GF-D8 (cell line): ENCODE measurements at places on chromosomes 11 and 22.

- no peak for DNase-seq
These were observed 2.8 kb downstream of the OSM start for GRCh38 chr22:30263883-30264282.

GRCh38 chr11:63845303-63845702 lies 6.4 kb downstream of the MARK2 start:
- no peak for DNase-seq

DNA sequence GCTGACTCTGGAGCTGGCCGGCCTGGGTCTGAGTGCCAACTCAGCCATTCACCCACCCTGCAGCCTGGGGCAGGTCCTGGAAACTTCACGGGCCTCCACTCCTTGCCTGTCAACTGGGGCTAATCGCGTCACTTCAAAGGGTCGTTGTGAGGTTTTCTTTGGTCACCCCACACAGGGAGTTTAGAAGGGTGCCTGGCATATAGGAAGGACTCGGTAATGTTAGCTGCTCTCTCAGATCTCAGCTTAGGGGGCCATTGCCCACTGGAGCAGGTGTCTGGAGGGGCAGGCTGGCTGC lies 7.3 kb downstream of the INCENP start:
- no peak for DNase-seq

- DNase-seq, result no peak
These were observed 48.3 kb downstream of the IRAG1 start for GRCh38 chr11:10645212-10645795.

DNA sequence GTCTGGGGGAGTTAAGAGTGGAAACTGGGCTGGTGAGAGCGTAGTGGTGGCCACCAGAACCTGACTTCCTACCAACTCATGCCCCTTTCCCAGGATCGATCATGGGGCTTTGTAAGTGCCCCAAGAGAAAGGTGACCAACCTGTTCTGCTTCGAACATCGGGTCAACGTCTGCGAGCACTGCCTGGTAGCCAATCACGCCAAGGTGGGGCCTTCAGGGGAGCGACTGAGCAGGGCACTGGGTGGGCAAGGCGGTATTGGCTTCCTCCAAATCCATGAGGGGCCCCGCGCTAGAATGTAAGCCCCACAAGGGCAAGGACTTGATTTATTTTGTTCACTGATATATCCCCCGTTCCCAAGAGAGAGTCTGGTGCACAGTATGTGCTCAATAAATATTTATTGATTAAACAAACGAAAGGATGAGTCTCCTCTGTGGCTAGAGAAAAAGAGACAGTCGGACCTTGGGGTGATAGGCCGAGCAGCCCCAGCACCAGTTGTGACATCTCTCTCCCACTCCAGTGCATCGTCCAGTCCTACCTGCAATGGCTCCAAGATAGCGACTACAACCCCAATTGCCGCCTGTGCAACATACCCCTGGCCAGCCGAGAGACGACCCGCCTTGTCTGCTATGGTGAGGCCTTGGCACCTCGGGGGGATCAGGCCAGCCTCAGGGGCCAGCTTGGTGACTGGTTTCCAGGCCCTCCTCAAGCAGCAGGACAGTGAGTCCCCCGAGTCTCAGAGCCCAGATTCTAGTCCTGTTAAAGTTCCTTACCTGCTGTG lies 765 bp downstream of the ZFPL1 start:
- no peak for DNase-seq

GRCh38 chr11:67674442-67674871 lies at the start of gene ALDH3B2:
TSS of gene ALDH3B2 (minus strand) at chr11:67674623. CDS start at chr11:67666935, 7,688 bp downstream.
- DNase-seq, result no peak

GRCh38 chr11:24828938-24829605 lies 332.2 kb downstream of the LUZP2 start:
- DNase-seq, result no peak

GRCh38 chr22:44026630-44027511 lies 2.8 kb downstream of the PARVB start:
- DNase-seq, result peak; percentile 88

- no peak for DNase-seq
These were observed 4.5 kb downstream of the FTH1 start for GRCh38 chr11:61963016-61963281.

DNA sequence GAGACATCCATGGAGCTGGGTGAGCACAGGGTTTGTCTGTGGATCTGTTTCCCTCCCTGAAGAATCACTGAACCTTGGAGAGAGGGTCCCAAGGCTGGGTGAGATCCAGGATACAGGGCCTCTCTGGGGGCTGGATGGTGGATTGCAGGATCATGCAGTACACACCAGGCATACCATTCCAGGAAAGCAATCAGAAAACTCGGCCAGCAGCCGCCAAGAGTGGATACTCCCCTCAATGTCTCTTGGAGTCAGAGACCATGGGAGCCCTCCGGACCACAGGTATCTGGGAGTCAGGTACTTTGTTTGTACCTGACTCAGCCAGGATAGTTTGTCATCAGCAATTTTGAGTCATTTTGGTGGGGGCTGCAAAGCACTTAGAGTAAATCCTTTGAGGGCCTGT lies 14.6 kb upstream of the SYT13 start:
- DNase-seq, result no peak

- DNase-seq, result no peak
These were observed 72.1 kb upstream of the YWHAH start for GRCh38 chr22:31872209-31872608.

GRCh38 chr22:45882881-45883810 lies 93.8 kb downstream of the WNT7B start:
- DNase-seq, result no peak

DNA sequence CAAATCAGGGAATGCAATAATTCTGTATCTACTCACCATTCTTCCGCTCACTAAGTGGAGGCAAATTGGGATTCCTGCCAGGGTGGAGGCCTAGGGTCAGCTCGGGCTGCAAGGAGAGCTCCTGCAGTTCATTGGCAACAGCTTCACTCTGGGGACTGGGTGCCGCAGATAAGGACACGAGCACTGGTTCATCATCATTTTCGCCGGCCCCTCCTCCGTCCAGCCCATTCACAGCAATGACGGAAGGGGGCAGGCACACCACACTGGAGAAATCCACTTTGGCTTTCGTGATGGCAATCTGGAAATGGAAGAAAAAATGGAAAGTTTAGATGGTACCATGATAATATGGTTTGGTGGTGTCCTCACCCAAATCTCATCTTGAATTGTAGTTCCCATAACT lies 84.4 kb downstream of the MRTFA start:
- DNase-seq, result no peak

GRCh38 chr11:122181372-122181771 lies 65.4 kb upstream of the BLID start:
- DNase-seq, result no peak

GRCh38 chr22:25888399-25889054 lies 146.5 kb downstream of the MYO18B start:
- no peak for DNase-seq

GRCh38 chr22:24432059-24432853 lies 4.9 kb downstream of the ADORA2A start:
- DNase-seq, result no peak

DNA sequence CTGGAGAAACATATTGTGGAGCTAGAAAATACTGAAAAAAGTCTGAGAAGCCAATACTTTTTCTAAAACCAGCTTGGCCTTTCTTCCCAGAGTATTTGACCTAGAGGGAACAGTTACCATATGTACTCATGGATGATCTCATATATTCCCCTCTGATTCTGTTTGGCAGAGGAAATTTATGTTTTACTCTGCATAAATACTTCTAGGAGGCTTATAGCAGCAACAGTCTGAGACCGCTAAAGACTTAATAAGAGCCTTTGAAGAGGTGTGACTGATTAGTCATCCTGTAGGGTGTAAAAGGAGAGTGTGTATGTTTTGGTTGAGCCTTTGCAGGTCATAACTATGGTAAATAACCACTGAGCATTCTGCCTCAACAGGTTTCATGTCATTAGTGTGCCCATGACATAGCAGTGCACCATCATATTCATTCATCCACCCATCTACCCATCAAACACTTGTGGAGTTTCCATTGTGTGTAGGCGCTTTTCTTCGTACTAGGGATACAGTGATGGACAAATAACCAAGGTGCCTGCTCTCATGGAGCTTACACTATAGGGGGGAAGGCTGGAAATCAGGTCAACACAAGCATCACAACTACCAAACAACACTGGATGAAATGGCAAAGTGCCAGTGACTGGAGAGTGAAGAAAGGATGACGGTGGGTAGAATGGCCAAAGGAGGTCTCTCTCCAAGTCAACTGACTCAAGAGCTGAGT lies 44.5 kb downstream of the TRAF6 start:
- no peak for DNase-seq

GRCh38 chr22:22710719-22711531 lies 66.5 kb downstream of the GGTLC2 start:
- no peak for DNase-seq

DNA sequence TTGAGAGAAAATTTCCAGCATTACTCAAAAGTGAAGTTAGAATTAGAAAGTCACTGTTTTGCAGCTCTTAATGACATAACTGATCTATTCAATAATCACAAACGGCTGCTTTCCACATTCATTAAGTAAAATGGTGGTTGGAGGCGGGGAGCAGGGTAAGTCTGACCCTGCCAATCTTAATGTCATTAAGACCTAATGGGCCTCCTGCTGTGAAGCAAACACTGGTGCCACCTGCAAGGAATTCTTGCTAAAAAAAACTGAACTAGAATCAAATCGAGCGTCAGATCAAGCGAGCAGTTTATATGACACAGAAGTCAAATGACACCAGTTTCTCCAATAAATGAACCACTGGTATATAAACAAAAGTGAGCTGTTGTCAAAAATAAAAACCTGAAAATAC lies 351.5 kb downstream of the BRD1 start:
- DNase-seq, result no peak

GRCh38 chr11:69475866-69476471 lies 5.5 kb upstream of the LINC01488 start:
- no peak for DNase-seq

DNA sequence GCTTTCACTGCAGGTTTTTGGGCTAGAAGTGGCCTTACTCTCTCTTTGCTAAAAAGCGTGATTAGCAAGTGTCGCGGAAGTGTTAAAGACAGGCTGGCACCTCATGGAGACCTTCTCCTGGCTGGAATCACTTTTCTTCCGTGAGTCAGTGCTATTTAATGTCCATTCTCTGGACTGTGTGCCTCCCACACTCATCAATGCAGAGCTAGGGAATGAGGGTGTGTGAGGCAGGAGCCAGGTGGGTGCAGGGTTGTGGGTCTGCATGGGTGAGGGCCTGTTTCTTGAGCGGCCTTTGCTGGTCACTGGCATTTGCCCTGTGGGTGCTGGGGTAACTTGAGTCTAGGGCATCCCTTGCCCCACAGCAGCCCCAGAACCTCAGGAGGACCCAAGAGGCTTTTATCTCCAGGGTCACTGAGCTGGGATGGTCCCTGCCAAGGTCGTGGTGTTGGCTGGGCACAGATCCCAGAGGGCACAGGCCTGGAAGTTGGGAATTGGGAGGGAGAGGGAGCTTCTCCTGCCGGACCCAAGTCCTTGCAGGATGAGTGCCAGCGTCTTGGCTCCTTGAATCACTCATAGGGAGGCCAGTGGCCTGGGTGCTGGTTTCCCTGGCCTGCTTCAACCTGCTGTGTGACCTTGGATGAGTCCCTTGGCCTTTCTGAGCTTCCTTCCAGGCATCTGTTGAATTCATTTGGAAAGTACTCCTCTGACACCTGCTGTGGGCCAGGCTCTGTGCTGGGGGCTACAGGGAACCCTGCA lies 30.0 kb downstream of the KIAA1671 start:
- no peak for DNase-seq

DNA sequence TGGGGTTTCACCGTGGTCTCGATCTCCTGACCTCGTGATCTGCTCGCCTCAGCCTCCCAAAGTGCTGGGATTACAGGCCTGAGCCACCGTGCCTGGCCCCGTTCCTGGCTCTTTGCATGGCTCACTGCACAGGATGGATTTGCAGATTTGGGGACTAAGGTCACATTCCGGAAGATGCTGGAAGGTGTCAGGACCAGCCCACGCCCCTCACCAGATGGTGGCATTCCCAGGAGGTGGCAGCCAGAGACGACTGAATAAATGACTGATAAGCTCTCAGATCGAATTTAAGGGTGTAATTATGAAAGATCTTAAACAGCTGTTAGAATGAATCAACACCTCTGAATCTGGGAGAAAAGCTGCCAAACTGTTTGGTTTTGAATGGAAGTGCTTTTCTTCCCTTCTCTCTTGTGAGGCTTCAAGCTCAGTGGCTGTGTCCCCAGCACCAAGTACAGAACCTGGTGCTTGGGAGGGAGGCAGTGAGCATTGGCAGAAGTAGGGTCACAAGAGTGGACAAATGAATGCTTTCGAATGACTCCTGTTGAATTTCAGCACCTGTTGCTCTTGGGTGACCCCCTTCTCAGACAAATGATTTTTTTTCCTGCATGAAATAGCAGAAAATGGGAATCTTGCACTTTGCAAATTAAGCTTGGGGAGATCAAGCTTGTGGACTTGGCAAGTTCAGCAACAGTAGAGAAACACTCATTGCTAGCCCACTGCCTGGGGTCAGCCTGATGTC lies 69.6 kb downstream of the KIAA1671 start:
- DNase-seq, result no peak

- peak; percentile 35 for DNase-seq
These were observed 32.3 kb downstream of the WEE1 start for GRCh38 chr11:9605742-9606141.

GRCh38 chr22:21837248-21837979 lies 30.0 kb downstream of the MAPK1 start:
- no peak for DNase-seq

GRCh38 chr11:11381471-11382105 lies 28.5 kb upstream of the CSNK2A3 start:
- DNase-seq, result no peak

DNA sequence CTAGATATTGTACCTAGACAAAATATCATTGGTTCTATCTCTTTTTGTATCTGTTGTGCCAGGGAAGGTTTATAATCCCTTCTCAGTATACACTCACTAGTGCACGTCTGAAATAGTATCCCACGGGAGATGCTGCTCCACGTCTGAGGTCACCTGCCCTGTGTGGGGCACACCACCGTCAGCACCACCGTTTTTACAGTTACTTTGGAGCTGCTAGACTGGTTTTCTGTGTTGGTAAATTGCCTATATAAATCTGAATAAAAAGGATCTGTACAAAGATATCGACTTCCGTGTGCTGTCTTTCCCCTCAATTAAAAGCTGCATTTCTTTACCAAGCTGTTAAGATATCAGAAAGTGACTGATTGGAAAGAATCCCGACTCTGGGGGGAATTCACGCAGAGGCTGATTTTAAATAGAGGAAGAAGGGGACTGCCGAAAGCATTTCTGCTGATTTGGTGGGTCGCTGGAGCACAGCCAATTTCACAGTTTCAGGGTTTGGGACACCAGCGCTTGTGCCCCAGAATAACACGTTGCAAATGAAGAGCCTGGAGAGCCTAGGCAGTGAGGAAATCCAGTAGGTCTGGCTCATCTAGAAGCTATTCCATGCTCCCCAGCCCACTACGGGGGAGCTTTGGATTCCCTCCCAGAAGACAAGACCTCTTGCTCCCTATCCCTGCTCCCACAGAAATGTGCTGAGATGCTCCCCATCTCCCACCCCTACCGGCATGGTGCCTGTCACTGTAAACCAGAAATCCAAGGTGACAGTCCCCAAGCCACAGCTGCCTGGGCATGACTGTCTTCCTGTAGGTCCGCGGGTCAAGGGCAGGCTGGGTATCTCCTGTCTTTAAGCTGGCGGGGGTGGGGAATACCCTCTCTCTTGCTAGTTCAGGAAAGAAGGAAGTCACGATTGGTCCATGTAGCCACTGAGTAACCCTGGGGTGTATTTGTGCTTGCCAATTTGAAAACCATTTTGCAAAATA lies 12.7 kb upstream of the MYO18B start:
- no peak for DNase-seq
